ENCODE measurements at places on chromosomes 1 and 21. TPM values are rescaled to one million over a fixed set of nuclear protein-coding genes. Genes with fewer than 3 reads are reported as not detected.

The APOBEC4 gene
- not detected for total RNA-seq

The HES5 gene
- not detected for total RNA-seq

The LYPD8 gene
- total RNA-seq: not detected

The TEX38 gene
- not detected for total RNA-seq

The PPIAL4G gene
- not detected for total RNA-seq

The NKAIN1 gene
- total RNA-seq: not detected

The COX20 gene
- total RNA-seq: 19.8 TPM

The ASTN1 gene
- total RNA-seq: not detected

The NOL9 gene
- 22.2 TPM for total RNA-seq

The C2CD4D gene
- total RNA-seq: 0.07 TPM

The ZBTB18 gene
- total RNA-seq: 36.4 TPM

The F3 gene
- total RNA-seq: 2.0 TPM

The BLACAT1 gene
- not detected for total RNA-seq

The IL20 gene
- total RNA-seq: not detected

The PADI3 gene
- total RNA-seq: 0.04 TPM

The FCRLB gene
- 0.60 TPM for total RNA-seq

The DEPDC1 gene
- total RNA-seq: 49.6 TPM

The TMEM81 gene
- total RNA-seq: 3.0 TPM

The PPCS gene
- 22.0 TPM for total RNA-seq

Data from pulmonary artery endothelial cell (primary cell).